ENCODE measurements at places on chromosomes 12 and 14. TPM values are rescaled to one million over a fixed set of nuclear protein-coding genes. Genes with fewer than 3 reads are reported as not detected.

The RERG gene
- total RNA-seq = 11.0 TPM

The NRDE2 gene
- 14.1 TPM for total RNA-seq

The IQSEC3 gene
- total RNA-seq = 2.3 TPM

The CELA1 gene
- not detected for total RNA-seq

The SPATS2 gene
- 10.6 TPM for total RNA-seq

DNA sequence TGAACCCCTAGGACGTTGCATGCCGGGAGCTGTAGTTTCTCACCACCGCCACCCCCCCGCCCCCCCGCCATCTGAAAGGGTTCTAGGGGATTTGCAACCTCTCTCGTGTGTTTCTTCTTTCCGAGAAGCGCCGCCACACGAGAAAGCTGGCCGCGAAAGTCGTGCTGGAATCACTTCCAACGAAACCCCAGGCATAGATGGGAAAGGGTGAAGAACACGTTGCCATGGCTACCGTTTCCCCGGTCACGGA lies 501 bp upstream of the HSP90B1 start:
- peaks cover 27% of the 10 kb centered on the region for H3K36me3 ChIP-seq
- peaks cover 51% of the 10 kb centered on the region for H3K4me1 ChIP-seq
- H3K4me3 ChIP-seq = peak overlapping the region; percentile 80
- peak overlapping the region; percentile 97 for H3K27ac ChIP-seq

DNA sequence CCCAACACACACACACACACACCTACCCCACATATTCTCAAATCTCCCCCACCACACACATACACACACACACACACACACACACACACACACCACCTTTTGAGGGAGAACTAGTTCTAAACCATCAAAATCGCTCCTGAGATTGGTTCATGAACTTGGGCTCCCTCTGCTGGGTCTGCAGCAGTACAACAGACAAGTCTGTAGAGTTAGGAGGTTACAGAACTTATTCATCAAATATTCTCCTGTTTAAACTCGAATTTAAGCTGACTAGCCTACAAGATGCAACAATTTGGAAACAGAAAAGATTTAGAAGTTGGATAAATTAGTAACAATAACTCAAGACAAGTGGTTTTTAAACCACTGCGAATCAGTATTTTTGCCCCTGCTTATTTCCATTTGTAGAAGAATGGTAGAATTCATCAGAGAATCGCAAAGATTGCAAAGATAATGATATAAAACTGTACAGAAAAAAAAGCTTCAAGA lies 136.4 kb upstream of the USP15 start:
- no peak overlapping the region for H3K4me3 ChIP-seq
- H3K4me1 ChIP-seq = no peaks in the 10 kb centered on the region
- no peak for DNase-seq
- H3K36me3 ChIP-seq = no peaks in the 10 kb centered on the region
- no peak overlapping the region for H3K27ac ChIP-seq

GRCh38 chr12:69214169-69214568 lies 25.2 kb upstream of the CPSF6 start:
- no peaks in the 10 kb centered on the region for H3K36me3 ChIP-seq
- no peak for DNase-seq
- no peak overlapping the region for H3K4me3 ChIP-seq
- H3K4me1 ChIP-seq = no peaks in the 10 kb centered on the region

GRCh38 chr12:127899971-127900370 lies 367.0 kb upstream of the TMEM132C start:
- no peaks in the 10 kb centered on the region for H3K4me1 ChIP-seq
- H3K4me3 ChIP-seq = no peak overlapping the region
- DNase-seq = no peak

GRCh38 chr12:71900091-71900490 lies 38.6 kb upstream of the TPH2 start:
- no peaks in the 10 kb centered on the region for H3K4me1 ChIP-seq
- no peak for DNase-seq
- H3K36me3 ChIP-seq = peaks cover 33% of the 10 kb centered on the region
- H3K27me3 ChIP-seq = no peaks in the 10 kb centered on the region
- no peak overlapping the region for H3K27ac ChIP-seq

GRCh38 chr12:15979096-15980092 lies 68.3 kb downstream of the DERA start:
- peak overlapping the region; percentile 46 for H3K27ac ChIP-seq
- H3K27me3 ChIP-seq = no peaks in the 10 kb centered on the region
- peaks cover 8% of the 10 kb centered on the region for H3K36me3 ChIP-seq
- no peak overlapping the region for H3K4me3 ChIP-seq
- H3K4me1 ChIP-seq = peaks cover 26% of the 10 kb centered on the region

DNA sequence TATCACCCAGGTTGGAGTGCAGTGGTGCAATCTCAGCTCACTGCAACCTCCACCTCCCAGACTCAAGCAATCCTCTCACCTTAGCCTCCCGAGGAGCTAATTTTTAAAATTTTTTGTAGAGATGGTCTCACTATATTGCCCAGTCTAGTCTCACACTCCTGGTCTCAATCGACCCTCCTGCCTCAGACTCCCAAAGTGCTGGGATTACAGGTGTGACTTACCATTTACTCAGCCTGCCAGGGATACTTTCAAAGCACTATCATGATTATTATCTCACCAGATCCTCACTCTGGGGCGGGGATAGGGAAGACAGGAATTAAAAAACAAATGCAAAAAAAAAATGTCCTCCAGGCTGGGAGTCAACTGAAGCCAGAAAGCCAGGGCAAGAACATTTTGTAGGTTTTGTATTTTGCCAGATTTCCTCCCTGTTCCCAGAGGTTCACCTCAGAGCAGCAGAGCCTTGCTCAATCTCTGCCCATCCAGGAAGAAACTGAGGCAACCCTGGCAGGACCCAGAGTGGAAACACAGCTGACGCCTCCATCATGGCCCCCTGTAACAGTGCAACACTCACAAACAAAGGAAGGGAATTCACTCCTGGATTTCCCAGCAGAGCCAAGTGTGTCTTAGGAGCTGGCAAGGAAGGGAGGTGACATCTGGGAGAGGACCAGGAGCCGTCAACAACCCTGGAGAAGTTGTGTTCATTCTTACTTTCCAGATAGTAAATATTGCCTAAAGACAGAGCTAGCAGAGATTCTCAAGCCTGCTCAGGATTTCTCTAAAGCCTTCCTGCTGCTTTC lies 73.9 kb downstream of the IRF2BPL start:
- no peak overlapping the region for H3K4me3 ChIP-seq
- DNase-seq = no peak
- H3K27me3 ChIP-seq = no peaks in the 10 kb centered on the region
- H3K36me3 ChIP-seq = no peaks in the 10 kb centered on the region

- no peak for DNase-seq
- no peaks in the 10 kb centered on the region for H3K27me3 ChIP-seq
- H3K4me1 ChIP-seq = no peaks in the 10 kb centered on the region
These were observed 22.3 kb upstream of the P2RX7 start for GRCh38 chr12:121110211-121110940.

DNA sequence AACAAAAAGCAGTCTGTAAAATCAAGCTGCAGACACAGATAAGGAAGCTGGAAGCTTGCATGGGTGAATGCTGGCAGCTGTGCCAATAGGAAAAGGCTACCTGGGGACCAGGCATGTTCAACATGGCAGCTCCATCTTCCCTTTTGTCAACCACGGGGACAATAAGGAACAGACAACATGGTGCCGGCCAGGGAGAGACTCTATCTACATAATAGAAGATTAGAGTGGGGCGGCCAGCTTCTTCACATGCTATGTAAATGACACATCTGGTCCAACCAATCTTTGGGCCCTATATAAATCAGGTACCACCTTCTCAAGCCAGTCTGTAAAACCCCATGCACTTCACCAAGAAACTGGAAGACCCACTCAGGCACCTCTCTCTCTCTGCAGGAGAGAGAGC lies 157.6 kb downstream of the SUDS3 start:
- no peaks in the 10 kb centered on the region for H3K27me3 ChIP-seq
- no peaks in the 10 kb centered on the region for H3K36me3 ChIP-seq
- H3K4me3 ChIP-seq = no peak overlapping the region
- peaks cover 73% of the 10 kb centered on the region for H3K4me1 ChIP-seq
- DNase-seq = no peak

DNA sequence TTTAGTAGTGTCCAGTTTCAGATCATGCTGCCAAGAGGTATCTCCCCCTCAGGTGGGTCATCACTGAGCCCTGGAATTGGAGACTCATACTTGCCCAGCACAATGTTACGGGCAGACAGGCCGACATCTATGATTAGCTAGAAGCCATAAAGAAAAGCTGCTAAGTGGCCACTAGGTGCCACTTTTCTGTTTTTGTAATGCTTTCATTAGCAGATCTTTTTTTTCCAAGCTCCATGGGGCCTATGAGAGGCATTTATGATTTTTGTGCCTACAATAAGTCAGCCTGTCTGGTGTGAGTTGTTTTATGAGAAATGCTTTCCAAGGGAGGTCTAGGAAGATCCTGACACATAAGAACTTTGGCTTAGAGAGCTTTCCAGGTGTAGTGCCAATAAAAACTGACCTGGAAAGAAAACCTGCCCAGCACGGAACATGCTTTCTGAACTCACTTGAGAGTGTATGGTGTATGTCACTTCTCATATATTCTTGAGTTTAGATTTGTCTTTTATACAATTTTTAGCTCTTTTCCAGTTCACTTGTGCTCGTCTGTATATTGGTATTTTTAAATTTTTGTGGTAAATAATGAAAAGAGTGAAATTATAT lies 21.8 kb upstream of the SMCO2 start:
- H3K4me3 ChIP-seq = no peak overlapping the region
- no peak for DNase-seq
- H3K27me3 ChIP-seq = no peaks in the 10 kb centered on the region
- H3K27ac ChIP-seq = no peak overlapping the region

DNA sequence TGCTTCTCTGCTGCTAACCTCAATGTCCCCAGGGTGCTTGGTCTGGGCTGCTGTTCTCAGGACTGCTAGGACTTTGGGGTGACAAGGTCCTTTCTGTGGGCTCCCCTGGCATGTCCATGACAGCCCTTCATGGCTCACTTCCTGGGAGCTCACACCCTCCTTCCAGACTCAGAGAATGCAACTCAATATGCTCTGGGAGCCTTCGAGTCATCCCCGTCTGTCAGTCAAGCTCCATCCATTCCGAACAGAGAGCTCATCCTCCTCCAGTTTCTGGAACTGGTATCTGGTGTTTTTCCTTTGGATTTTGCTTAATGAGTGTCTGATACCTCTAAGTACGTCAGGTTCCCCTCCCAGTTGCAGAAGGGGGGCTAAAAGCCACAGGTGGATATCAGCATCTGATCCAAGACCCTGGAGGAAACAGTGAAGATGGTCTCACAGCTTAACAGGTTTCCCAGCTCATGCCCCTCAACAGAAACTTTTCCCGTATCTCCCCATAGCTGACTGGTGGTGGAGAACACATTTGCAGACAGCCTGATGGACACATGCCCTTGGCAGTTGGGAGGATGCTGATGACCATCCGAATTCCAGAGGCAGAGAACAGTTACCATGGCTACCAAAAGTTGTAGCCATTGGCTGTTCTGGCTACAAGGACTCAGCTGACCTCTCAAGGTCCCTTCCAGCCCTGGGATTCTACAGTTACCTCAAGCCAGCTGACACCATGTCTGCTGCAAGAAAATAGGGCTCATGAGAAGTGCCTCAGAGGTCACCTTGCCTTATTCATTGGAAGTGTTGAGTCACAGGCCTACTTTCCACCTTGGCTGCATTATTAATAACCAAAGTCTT lies 9.5 kb upstream of the RAB35 start:
- peak overlapping the region; percentile 53 for H3K27ac ChIP-seq
- peaks cover 19% of the 10 kb centered on the region for H3K4me1 ChIP-seq
- no peak for DNase-seq
- peaks cover 56% of the 10 kb centered on the region for H3K36me3 ChIP-seq
- H3K27me3 ChIP-seq = no peaks in the 10 kb centered on the region

DNA sequence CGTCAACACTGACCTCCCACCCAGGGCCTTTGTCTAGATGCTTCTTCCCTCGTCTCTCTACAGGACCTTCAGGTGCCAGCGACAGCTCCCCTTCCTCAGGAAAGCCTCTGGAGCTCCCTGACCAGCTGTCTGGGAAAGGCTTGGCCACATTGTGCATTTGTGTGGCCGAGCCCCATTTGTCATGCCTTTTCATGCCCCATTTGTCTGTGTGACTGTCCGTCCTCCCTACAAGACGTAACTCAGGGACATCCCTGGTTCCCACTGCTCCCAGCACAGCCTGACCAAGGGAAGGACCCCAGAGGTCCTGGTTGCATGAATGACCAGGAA lies 23.8 kb downstream of the ZFYVE21 start:
- H3K4me3 ChIP-seq = no peak overlapping the region
- H3K27me3 ChIP-seq = no peaks in the 10 kb centered on the region
- DNase-seq = no peak
- peak overlapping the region; percentile 92 for H3K27ac ChIP-seq
- H3K4me1 ChIP-seq = peaks cover 65% of the 10 kb centered on the region
